Activated CD4-positive, alpha-beta memory T cell treated with anti-CD3 and anti-CD28 coated beads, Interleukin-2, amount 10 ng/mL, durations not matched to agents 7 days and 5 days (primary cell): ENCODE measurements at places on chromosomes 5 and 9.

GRCh38 chr9:13873203-13873602, 440.7 kb downstream of the NFIB start:
- no peaks in the 10 kb centered on the region for H3K4me1 ChIP-seq
- DNase-seq: no peak

GRCh38 chr5:169778622-169779596, 141.8 kb downstream of the DOCK2 start:
- no peak overlapping the region for H3K4me3 ChIP-seq
- peaks cover 12% of the 10 kb centered on the region for H3K4me1 ChIP-seq
- peaks cover 34% of the 10 kb centered on the region for H3K36me3 ChIP-seq
- DNase-seq: no peak

- H3K4me1 ChIP-seq: peaks cover 2% of the 10 kb centered on the region
- no peak overlapping the region for H3K4me3 ChIP-seq
- no peak for DNase-seq
- H3K36me3 ChIP-seq: no peaks in the 10 kb centered on the region
Measured at GRCh38 chr5:117893211-117893610, 1095.1 kb downstream of the DTWD2 start.

DNA sequence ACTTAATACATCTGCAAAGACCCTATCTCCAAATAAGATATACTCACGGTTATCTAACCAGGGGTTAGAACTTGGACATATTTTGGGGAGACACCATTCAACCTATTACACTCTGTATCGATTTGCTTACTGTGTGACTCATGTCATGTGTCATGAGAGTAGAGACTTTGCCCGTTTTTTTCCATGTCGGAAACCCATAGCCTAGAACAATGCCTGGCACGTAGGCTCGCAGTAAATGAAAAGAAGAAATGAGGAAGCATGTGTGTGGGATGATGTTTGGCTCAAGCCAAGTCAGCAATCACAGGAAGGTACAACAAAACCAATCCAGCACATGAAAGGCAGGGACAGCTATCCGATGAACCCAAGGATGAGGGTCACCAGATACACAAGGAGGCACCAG, 94.6 kb upstream of the DNAH5 start:
- no peaks in the 10 kb centered on the region for H3K27me3 ChIP-seq
- no peaks in the 10 kb centered on the region for H3K36me3 ChIP-seq

DNA sequence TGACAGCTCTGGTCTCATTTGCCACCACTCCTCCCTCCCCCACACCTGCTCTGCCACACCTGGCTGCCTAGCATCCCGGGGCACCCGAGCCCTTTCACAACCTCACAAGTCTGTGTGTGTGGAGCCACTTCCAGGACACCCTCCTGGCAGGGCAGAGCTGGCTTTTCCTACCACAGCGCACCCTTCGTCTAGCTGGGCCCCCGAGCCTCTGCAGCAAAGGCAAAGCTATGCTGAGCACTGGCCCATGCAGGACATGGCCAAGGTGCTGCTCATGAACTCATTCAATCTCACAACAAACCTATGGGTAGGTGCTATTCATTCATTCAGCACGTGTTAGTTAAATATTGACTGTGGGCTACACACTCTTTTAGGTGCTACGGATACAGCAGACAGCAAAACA, 43.4 kb downstream of the DUSP1 start:
- peaks cover 2% of the 10 kb centered on the region for H3K4me1 ChIP-seq
- DNase-seq: no peak
- H3K27me3 ChIP-seq: peaks cover 5% of the 10 kb centered on the region
- H3K36me3 ChIP-seq: no peaks in the 10 kb centered on the region
- no peak overlapping the region for H3K27ac ChIP-seq
- H3K4me3 ChIP-seq: no peak overlapping the region

GRCh38 chr9:101437806-101438232, 2.2 kb upstream of the ALDOB start:
- DNase-seq: no peak
- no peaks in the 10 kb centered on the region for H3K36me3 ChIP-seq
- no peak overlapping the region for H3K4me3 ChIP-seq
- peaks cover 7% of the 10 kb centered on the region for H3K27me3 ChIP-seq
- H3K4me1 ChIP-seq: no peaks in the 10 kb centered on the region

DNA sequence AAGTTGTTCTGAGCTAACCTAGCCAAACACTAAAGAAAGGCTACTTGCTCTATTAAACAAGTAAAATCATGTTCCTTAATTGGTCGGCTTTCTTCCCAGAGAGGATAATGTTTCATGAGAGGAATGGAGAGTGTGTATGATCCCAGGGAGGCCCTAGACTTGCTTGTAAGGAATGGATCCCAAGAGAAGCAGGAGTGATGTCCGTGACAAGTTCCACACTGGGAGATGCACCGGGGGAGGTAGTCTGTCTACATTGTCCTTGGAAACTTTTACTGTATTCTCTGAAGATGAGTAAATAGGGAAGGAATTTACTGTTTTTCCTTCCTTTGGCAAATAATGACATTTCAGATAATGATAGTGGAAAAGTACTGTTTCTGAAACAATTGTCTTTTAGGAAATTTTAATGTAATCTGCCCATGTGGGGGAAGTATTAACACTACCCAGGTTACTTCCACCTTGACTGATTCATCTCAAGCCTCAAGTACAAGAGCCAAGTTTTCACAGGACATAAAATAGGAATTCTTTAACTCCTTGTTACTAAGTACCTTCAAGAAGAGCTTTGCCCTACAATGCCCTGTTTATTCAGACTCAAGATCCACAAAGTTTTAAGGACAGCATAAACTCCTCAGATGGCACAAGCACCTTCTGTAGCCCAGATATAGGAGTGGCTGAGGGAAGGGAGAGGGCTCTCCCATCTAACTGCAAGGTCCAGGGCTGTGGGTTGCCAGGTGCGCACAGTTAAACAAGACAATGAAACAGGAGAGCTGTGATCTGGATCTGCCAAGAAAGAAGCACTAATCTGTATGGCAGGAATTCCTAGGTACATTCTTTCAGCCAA, 152.1 kb downstream of the GNA14 start:
- H3K36me3 ChIP-seq: no peaks in the 10 kb centered on the region
- peaks cover 22% of the 10 kb centered on the region for H3K27me3 ChIP-seq
- no peak for DNase-seq
- no peak overlapping the region for H3K27ac ChIP-seq

DNA sequence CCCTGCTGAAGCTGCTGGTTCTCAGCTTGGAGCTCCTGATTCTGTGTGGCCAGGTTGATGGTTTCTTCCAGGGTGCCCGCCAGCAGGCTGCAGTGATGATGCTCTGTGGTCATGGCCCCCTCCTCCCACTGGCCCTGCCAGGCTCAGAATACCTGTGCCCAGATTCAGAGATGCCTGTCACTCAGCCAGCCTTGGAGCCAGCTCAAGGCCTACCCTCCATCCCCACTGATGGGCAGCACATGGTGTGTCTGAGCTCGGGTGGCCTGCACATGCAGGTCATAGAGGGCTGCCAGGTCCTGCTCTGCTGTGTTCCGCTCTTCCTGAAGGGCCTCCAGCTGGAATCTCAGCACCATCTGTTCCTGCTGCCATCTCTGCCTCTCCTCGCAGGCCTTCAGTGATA, 5.4 kb downstream of the SLC35A4 start:
- no peak for DNase-seq
- H3K4me3 ChIP-seq: no peak overlapping the region
- H3K27ac ChIP-seq: peak overlapping the region; percentile 93
- H3K4me1 ChIP-seq: peaks cover 50% of the 10 kb centered on the region

GRCh38 chr5:116420540-116420939, 154.1 kb downstream of the SEMA6A start:
- no peak overlapping the region for H3K4me3 ChIP-seq
- DNase-seq: no peak
- H3K27me3 ChIP-seq: no peaks in the 10 kb centered on the region
- no peaks in the 10 kb centered on the region for H3K36me3 ChIP-seq

DNA sequence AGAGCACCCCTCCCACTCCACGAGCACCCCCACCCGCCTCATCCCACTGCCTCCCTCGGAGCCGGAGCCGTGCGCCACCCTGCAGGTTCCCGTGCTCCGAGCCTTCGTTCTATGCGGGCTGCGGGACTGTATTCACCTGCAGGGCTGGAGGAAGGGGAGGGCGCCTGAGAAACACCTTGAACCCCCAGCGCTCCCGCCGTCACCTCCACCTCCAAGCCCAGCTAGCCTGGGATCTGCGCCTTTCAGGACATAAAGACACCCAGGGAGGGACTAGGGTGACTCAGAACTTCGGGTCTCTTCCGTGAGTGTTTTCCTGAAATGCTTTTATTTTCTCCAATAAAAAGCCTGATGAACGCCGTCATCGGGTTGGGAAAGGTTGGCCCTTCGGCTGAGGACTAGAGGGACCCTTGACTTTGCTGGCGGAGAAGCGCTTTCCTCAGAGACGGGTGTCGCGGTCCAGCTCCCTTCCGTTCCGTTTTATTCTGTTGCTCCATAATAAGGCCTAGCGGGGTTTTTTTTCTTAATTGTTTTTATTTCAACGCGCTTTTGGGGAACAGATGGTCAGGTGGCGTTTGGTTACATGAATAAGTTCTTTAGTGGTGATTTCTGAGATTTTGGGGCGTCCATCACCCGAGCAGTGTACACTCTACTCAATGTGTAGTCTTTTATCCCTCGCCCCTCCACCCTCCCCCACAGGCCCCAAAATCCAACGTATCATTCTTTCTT, 4.6 kb downstream of the TLX3 start:
- no peak for DNase-seq
- H3K27ac ChIP-seq: peak overlapping the region; percentile 42
- H3K4me3 ChIP-seq: no peak overlapping the region
- peaks cover 83% of the 10 kb centered on the region for H3K27me3 ChIP-seq

DNA sequence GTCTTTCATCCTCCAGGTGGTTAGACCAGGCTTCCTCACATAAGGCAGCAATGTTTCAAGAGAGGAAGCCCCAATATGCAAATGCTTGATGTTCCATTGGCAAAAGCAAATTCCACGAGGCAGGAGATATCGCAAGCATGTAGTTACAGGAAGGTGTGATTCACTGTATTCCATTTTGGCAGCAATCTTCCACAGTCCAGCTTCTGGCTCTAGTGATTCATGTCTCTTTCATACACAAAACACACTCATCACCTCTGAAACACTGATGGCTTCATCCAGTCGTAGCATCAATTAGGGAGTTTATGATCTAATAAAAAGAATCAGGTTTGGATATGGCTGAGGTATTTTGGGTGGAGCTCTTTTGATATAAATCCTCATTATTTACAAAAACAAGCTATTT, 552.2 kb upstream of the RIOK2 start:
- no peak for DNase-seq
- no peaks in the 10 kb centered on the region for H3K4me1 ChIP-seq
- H3K36me3 ChIP-seq: no peaks in the 10 kb centered on the region
- H3K27me3 ChIP-seq: no peaks in the 10 kb centered on the region

DNA sequence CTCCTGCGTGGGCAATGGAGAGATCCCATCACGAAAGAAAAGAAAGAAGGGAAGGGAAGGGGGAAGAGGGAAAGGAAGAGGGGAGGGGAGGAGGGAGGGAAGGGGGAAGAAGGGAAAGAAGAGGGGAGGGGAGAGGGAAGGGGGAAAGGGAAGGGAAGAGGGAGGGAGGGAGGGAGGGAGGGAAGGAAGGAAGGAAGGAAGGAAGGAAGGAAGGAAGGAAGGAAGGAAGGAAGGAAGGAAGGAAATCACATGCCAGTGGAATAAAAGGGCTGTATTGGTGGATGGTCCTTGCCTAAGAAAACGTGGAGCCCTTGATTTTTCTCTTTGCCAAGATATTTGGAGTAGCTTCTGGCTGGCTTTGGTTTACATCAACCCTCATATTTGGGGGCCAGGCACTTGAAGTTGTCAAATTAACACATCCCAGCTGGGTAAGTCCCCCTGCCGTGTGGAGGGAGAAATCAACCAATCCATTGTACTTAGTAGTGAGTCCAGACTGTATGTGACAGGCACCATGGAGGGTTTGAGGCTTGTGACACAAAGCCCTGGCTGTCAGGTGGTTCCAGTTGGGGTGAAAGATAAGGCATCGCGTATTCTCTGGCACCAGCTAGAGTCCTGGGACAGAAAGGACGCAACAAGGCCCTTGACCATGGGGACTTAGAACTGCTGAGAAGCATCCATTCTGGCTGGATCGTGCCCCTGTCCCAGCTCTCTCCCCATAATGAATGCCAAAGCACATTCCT, 23.7 kb downstream of the IDNK start:
- H3K36me3 ChIP-seq: peaks cover 10% of the 10 kb centered on the region
- H3K4me1 ChIP-seq: no peaks in the 10 kb centered on the region
- no peak overlapping the region for H3K27ac ChIP-seq
- DNase-seq: no peak

- peaks cover 11% of the 10 kb centered on the region for H3K4me1 ChIP-seq
- DNase-seq: no peak
- no peak overlapping the region for H3K27ac ChIP-seq
- H3K4me3 ChIP-seq: no peak overlapping the region
Measured at GRCh38 chr5:168123631-168124528, 167.6 kb upstream of the WWC1 start.

DNA sequence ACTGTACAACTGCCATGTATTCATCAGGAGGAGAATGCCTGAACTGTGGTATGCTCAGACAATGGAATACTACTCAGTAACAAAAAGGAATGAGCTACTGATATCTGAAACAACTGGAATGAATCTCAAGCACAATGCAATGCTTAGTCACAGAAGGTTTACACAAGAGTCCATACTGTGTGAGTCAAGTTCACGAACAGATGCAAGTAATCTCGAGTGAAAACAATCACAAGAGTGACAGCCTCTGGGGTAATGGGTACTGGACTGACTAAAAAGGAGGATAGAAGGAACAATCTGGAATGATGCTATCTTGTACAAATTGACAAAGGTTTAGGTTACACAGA, 19.5 kb upstream of the GOLGA1 start:
- H3K36me3 ChIP-seq: peaks cover 3% of the 10 kb centered on the region
- no peak for DNase-seq
- H3K27me3 ChIP-seq: no peaks in the 10 kb centered on the region
- peaks cover 16% of the 10 kb centered on the region for H3K4me1 ChIP-seq

GRCh38 chr9:18706648-18707047, 232.7 kb downstream of the ADAMTSL1 start:
- DNase-seq: no peak
- H3K4me3 ChIP-seq: no peak overlapping the region

DNA sequence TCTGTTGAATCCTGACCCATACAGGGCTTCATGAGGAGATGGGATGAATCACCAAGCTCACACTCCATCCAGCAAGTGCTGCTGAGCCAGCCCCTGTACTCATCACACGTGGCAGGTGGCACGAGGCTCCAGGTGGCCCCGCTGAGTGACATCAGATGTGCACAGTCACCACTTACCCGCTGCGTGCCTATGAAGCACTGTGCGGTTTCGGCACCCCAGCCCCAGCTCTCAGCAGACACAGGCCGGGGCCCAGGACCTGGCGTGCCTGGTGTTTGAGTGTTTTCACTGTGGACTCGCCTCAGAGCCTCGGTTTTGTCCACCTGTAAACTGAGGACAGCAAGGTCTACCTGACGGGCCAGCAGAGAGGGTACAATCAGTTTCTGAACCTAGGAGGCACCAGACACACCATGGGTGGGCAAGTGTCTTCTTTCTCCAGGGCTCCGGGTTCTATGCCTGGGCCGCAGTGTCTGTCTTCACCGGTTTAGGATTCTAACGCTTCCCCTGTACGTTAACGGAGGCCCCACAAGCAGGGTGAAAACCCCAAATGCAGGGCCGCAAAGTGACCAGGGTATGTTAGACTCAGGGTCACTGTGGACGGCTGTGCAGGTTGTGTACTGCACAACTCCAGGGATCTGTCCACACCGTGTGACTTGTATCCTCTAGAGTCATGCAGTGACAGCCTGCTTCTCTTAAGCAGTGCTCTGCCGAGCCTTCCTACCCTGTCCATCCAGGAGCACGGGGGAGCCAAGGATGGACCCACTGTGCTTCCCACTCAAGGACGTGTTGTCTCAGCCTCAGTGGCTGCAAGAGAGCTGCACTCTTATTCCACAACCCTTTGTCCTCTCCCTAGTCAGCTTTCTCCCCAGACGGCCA, 44.3 kb upstream of the COL5A1 start:
- DNase-seq: no peak
- H3K4me1 ChIP-seq: no peaks in the 10 kb centered on the region
- H3K27me3 ChIP-seq: no peaks in the 10 kb centered on the region
- H3K27ac ChIP-seq: no peak overlapping the region
